AG04450 (cell line): ENCODE measurements at places on chromosomes 7 and 10.

DNA sequence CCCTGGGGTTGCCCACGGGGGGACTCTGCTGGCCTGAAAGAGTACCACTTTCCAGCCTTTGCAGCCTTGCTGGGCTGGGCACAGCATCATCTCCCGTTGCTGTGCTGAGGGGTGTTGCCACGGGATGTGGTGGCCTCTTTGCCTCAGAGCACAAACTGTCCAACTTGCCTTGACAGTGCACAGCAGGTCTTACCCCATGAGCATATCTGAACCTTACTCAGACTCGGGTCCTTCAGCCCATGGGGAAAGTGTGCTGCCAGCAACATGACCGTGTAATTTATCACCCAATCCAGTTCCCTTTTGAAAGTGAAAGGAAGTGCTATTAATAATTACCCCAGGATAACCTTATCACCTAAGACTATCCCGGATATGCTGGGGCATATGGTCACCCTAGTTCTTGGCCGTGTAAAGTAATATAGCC is 46.8 kb downstream of the TBXAS1 start:
- no peak for DNase-seq

DNA sequence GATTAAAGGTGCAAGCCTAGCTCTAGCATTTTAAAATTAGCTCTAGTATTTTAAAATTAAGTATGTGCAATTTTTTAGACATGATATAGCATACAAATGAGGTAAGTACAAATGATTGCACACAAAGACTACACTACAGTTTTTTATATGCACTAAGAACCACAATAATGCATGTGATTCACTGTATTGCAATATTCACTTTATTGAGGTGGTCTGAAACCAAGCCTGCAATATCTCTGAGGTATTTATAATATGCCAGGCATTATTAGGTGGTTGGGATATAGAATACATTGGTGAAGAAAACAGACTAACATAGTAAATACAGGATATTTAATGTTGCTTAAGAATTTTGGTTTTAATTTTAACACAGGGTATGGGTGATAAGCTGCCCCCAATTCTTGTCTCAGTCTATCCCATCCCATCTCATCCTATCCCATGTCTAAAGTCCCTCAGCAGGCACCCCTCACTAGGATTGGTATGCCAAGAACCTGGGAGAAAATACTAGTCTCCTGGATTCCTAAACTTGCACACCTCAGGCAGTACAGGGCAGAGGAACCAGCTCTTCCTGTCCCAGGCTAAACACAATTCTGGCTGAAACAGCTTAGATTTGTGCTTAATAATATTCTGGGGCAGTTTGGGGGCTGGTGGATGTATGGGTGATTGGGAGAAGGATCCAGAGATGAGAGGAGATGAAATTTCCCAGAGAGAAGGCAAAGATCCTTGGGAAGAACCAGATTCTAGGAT is 90.4 kb downstream of the HIPK2 start:
- no peak for DNase-seq

GRCh38 chr7:51965454-51965853 is 648.8 kb upstream of the COBL start:
- DNase-seq, result no peak

DNA sequence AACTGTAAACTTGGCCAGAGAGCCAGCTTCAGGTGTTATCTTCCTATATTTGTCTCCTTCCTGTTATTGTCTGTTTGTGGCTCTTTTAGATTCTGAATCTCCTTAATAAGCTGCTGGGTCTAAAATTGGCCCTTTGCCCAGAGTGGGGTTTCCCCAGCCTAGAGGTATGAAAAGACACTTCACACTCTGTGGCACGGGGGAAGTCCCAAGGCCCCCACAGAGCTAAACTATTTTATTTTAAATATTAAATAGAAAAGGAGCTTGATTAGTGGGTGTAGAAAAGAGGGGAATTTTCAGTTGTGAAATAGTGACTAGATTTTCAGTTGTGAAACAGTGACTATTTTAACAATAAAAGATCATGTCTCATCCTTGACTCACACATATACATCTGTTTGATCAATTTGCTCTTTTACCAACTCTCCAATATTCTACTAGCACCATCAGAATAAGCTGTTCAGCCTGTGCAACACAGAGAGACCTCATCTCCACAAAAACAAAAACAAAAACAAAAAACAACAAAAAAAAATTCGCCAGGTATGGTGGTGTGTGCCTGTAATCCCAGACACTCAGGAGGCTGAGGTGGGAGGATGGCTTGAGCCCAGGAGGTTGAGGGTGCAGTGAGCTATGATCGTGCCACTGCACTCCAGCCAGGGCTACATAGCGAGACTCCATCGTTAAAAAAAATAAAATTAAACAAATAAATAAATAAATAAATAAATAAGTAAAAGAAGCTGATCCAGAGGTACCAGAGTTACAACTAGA is 24.9 kb upstream of the ADO start:
- DNase-seq, result no peak

GRCh38 chr10:61068471-61068870 is 124.5 kb upstream of the RHOBTB1 start:
- DNase-seq, result no peak

- no peak for DNase-seq
Observed at GRCh38 chr7:133609806-133610205, 356.9 kb downstream of the EXOC4 start.
